ENCODE measurements at places on chromosomes 7 and 10. TPM values are rescaled to one million over a fixed set of nuclear protein-coding genes. Genes with fewer than 3 reads are reported as not detected.

The HERC4 gene
- total RNA-seq: 57.0 TPM

The SYCE1 gene
- total RNA-seq: not detected

The ZNF479 gene
- total RNA-seq: not detected

The SPDYE8 gene
- total RNA-seq: not detected

The INHBA gene
- 198 TPM for total RNA-seq

The AMPH gene
- total RNA-seq: 9.8 TPM

The WNT8B gene
- not detected for total RNA-seq

The ENKUR gene
- total RNA-seq: 1.6 TPM

The OR2A12 gene
- total RNA-seq: not detected

- no peaks in the 10 kb centered on the region for H3K27me3 ChIP-seq
- no peak overlapping the region for H3K4me3 ChIP-seq
- no peaks in the 10 kb centered on the region for H3K36me3 ChIP-seq
- no peak for DNase-seq
These were observed 149.2 kb upstream of the SEMA3D start for GRCh38 chr7:85336086-85336485.

DNA sequence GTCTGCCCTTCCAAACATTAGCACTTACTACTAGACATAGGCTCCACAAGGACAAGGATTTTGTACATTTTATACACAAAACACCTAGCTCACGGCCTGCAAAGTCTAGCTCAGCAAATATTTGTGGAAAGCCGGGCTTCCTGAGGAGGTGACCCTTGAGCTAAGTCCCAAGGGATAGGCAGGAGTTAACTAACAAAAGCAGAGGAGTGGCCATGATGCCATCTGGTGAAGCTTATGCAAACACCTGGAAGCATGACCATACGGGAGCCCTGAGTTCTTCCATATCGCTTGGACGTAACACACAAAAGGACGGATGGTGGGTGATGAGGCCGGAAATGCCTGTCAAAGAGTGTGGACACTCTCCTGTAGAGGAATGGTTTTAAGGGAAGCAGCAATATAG lies 25.9 kb upstream of the YAE1 start:
- no peak overlapping the region for H3K4me3 ChIP-seq
- peaks cover 32% of the 10 kb centered on the region for H3K27me3 ChIP-seq
- no peaks in the 10 kb centered on the region for H3K4me1 ChIP-seq
- no peak overlapping the region for H3K27ac ChIP-seq

DNA sequence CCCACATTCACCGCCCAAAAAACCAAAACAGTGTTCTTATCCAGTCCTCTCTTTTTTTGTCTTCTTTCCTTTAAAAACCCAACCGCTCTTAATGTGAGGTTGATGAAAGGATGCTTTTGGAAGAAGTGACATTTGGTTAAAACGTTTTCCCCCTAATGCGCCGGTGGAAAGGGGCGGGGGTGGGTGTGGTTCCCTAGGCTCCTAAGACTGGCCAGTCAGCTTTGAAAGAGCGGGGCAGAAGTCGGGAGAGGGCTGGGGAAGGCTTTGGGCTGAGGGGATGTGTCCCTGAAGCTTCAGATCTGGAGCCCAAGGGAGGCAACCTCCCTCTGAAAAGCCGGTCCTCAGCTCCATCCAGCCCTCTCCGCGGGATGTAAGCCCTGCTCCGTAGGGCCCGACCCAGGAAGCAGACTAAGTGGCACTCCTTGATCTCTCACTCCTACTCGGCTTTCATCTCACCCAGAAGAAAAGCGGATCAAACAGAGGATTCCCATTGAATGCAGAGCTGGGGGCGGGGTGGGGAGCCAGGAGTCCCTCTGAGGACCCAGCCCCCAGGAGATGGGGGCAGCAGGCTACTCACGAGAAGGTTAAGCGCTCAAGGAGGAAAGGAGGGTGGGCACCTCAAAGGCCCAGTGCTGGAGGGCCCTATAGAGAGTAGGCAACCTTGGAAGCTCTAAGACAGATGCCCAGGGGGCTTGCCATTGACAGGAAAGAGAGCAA lies 2.4 kb upstream of the EVX1 start:
- peaks cover 4% of the 10 kb centered on the region for H3K36me3 ChIP-seq
- peaks cover 90% of the 10 kb centered on the region for H3K27me3 ChIP-seq
- no peak for DNase-seq
- peaks cover 30% of the 10 kb centered on the region for H3K4me1 ChIP-seq
- no peak overlapping the region for H3K27ac ChIP-seq

GRCh38 chr7:121113288-121113687 lies 124.8 kb downstream of the CPED1 start:
- DNase-seq: no peak
- peaks cover 2% of the 10 kb centered on the region for H3K4me1 ChIP-seq
- H3K27ac ChIP-seq: no peak overlapping the region
- no peaks in the 10 kb centered on the region for H3K36me3 ChIP-seq
- H3K4me3 ChIP-seq: no peak overlapping the region

DNA sequence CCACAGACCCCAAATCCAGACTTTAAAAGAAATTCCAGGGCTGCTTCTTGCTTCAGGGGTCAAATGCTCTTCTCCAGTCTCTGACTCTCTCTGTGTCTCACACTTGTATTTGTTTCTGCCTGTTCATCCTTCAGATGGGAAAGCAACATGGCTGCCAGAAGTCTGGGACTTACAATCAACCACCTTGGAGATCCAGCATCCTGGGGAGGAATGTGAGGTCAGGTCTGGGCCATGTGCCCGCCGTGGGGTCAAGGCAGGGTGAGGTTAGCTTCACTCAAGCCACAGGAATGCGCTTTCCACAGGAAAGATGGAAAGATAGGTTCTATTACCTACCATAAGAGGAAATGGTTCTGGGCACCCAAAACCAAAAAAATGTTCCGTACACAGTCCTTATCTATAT lies 34.3 kb upstream of the NPVF start:
- H3K4me1 ChIP-seq: peaks cover 17% of the 10 kb centered on the region
- H3K36me3 ChIP-seq: no peaks in the 10 kb centered on the region
- DNase-seq: no peak
- peaks cover 19% of the 10 kb centered on the region for H3K27me3 ChIP-seq

- H3K4me3 ChIP-seq: no peak overlapping the region
- no peaks in the 10 kb centered on the region for H3K27me3 ChIP-seq
- no peaks in the 10 kb centered on the region for H3K4me1 ChIP-seq
- peak; percentile 78 for DNase-seq
- no peaks in the 10 kb centered on the region for H3K36me3 ChIP-seq
These were observed 309.3 kb downstream of the TCERG1L start for GRCh38 chr10:131002031-131002861.

- peak overlapping the region; percentile 57 for H3K27ac ChIP-seq
- peaks cover 53% of the 10 kb centered on the region for H3K4me1 ChIP-seq
- no peak overlapping the region for H3K4me3 ChIP-seq
- no peak for DNase-seq
- peaks cover 13% of the 10 kb centered on the region for H3K36me3 ChIP-seq
These were observed 42.1 kb downstream of the WBP1L start for GRCh38 chr10:102785818-102786217.

DNA sequence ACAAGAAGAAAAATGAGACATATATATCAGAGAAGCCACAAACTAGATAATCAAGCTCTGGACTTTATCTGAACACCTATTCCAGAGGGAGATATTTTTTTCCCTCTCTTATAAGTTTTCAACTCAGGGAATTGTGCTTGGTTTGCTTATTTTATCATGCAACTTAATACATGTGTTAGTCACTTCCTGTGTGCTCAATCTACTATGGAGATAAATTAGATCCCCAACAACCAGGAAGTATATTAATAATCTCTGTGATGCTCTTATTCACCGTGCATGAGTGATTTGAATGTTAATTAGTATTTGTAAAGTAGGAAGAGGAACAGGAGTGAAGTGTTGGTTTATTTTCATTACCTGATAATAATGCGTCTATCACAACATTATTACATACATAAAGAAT lies 38.8 kb upstream of the ZNF365 start:
- no peak overlapping the region for H3K4me3 ChIP-seq
- no peak overlapping the region for H3K27ac ChIP-seq
- peaks cover 2% of the 10 kb centered on the region for H3K36me3 ChIP-seq

- H3K27me3 ChIP-seq: no peaks in the 10 kb centered on the region
- no peak overlapping the region for H3K4me3 ChIP-seq
- no peaks in the 10 kb centered on the region for H3K4me1 ChIP-seq
- peak; percentile 48 for DNase-seq
- H3K36me3 ChIP-seq: no peaks in the 10 kb centered on the region
- no peak overlapping the region for H3K27ac ChIP-seq
These were observed 441.3 kb upstream of the MKI67 start for GRCh38 chr10:128567551-128567950.

- peaks cover 40% of the 10 kb centered on the region for H3K4me1 ChIP-seq
- H3K4me3 ChIP-seq: peak overlapping the region; percentile 89
- no peaks in the 10 kb centered on the region for H3K27me3 ChIP-seq
- H3K27ac ChIP-seq: peak overlapping the region; percentile 62
- peaks cover 22% of the 10 kb centered on the region for H3K36me3 ChIP-seq
These were observed 1.3 kb downstream of the ANKRD16 start for GRCh38 chr10:5888351-5888750.

GRCh38 chr7:89238156-89238555 lies 442.6 kb upstream of the TEX47 start:
- no peak overlapping the region for H3K4me3 ChIP-seq
- H3K36me3 ChIP-seq: no peaks in the 10 kb centered on the region
- no peaks in the 10 kb centered on the region for H3K27me3 ChIP-seq
- DNase-seq: no peak
- no peak overlapping the region for H3K27ac ChIP-seq

GRCh38 chr7:133858311-133858710 lies 268.8 kb upstream of the LRGUK start:
- H3K27me3 ChIP-seq: no peaks in the 10 kb centered on the region
- H3K27ac ChIP-seq: no peak overlapping the region
- H3K4me1 ChIP-seq: peaks cover 36% of the 10 kb centered on the region
- no peak overlapping the region for H3K4me3 ChIP-seq
- no peaks in the 10 kb centered on the region for H3K36me3 ChIP-seq
- DNase-seq: no peak

DNA sequence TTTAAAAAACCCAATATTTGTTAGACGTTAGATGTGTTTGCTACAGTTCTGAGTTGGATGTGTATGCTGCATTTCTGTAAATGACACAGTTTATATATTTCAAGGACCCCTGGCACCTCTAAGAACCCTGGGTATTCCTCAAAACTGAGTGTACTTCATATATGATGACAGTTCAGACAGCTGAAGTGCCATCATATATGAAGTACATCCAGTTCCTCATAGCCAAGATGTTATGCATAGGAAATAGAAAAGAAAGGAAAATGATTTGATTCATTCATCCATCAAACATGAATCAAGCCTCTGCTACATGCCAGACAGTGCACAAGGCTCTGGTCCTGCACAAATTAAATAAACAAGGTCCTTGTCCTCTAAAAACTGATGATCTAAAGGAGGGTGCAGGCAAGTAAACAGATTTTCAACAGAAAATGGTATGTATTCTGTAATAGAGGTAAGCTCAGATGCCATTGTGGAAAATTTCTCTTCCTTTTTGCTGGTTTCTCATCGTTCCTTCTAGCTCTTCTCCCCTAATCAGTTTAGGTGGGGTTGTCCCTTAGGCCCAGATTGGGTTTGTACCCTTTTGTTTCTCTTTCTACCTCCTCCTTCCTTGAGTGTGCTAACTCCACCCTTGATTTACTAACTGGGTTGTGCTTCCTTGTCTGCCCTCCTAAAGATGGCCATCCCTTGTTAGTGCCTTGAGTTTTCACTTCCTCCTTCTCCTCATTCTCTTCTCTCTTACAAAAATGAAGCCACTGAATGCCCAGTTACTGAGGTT lies 25.3 kb upstream of the SMIM30 start:
- no peak overlapping the region for H3K4me3 ChIP-seq
- peaks cover 33% of the 10 kb centered on the region for H3K27me3 ChIP-seq

- H3K36me3 ChIP-seq: no peaks in the 10 kb centered on the region
- peaks cover 19% of the 10 kb centered on the region for H3K27me3 ChIP-seq
- H3K27ac ChIP-seq: no peak overlapping the region
- peaks cover 4% of the 10 kb centered on the region for H3K4me1 ChIP-seq
- H3K4me3 ChIP-seq: no peak overlapping the region
These were observed 36.9 kb upstream of the PTF1A start for GRCh38 chr10:23155169-23155568.

DNA sequence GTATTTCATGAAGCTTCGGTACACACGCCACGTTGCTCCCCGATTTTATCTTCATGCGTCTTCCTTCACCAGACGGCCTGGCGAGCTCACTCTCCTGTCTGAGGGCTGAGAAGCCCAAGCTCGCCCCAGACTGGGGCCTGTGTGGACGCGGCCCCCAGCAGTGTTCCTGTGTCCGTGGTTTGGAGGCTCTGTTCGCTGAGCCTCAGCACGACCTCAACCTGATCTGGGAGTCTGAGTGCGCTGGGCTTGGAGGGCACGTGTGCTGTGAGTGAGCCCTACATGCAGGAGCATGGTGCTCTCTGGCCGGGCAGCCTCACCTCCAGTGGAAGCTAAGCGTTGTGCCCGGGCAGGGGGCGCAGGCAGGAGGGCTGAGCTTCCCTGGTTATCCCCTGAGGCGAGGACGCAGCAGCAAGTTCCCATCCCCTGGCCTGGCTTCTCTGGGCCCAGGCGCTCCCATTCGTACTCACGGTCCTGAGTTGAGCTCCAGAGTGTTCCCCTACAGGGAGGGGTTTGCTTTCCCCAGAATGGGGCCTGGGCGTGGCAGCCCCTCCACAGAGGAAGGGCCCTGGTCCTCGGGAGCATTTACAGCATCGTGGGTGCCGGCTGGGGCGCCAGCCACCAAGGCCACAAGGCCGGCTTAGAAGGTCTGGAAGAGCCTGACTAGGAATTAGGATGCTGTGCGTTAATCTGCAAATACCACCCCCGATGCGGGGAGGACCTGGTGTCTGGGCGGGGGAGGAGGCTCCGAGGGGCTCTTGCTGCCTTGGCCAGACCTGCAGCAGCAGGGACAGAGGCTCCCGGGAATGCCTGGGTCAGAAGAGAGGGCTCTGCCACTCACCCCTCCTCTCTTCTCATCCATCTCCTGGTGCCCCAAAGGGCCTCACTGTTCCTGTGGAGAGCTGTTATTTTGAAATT lies 400.6 kb downstream of the DNAJB6 start:
- H3K36me3 ChIP-seq: no peaks in the 10 kb centered on the region
- DNase-seq: no peak
- no peak overlapping the region for H3K4me3 ChIP-seq
- H3K27me3 ChIP-seq: no peaks in the 10 kb centered on the region
- no peaks in the 10 kb centered on the region for H3K4me1 ChIP-seq
- H3K27ac ChIP-seq: no peak overlapping the region

DNA sequence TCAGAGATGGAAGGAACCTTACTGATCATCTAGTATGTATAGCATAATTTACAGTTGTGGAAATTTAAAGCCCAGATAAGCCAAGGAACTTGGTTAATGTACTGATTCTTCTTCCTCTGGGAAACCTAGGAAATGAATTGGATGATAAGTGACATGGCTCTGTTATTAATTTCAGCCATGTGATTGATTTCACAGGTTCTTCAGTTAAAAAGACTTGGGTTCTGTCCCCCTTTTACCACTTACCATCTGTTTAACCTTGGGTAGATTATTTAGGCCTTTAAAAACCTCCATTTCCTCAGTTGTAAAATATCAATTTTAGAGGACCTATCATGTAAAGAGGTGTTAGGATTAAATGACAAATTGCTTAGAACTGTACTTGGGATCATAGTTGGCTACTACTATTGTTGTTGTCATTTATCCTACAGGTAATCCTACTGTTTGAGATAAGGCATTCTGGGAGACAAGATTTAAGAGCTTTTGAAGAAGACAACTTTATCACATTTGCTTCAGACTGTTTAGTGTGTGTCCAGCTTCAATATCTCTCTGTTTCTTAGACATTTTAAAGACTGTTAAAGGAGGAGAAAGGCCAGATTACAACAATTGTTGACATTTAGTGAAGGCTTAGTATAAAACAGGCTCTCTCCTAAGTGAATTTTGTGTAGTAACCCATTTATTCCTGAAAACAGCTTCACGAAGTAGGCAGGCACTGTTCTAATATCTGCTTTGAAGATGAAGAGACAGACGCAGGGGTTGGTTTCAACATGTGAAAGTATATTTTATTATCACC lies 997.1 kb upstream of the C7orf33 start:
- no peak overlapping the region for H3K27ac ChIP-seq
- H3K4me3 ChIP-seq: no peak overlapping the region
- no peaks in the 10 kb centered on the region for H3K4me1 ChIP-seq
- no peak for DNase-seq
- no peaks in the 10 kb centered on the region for H3K36me3 ChIP-seq
- H3K27me3 ChIP-seq: no peaks in the 10 kb centered on the region
